NCI-H1105 treated with DMSO at 0.1 percent for 48 hours (cell line): ENCODE measurements at places on chromosomes 3 and 15.

- no peak for DNase-seq
These were observed 1020.3 kb downstream of the NAALADL2 start for GRCh38 chr3:175879417-175879816.

- DNase-seq: no peak
These were observed 260.2 kb downstream of the TIGIT start for GRCh38 chr3:114553949-114554593.

- no peak for DNase-seq
These were observed 11.8 kb downstream of the INO80 start for GRCh38 chr15:41104234-41104633.

DNA sequence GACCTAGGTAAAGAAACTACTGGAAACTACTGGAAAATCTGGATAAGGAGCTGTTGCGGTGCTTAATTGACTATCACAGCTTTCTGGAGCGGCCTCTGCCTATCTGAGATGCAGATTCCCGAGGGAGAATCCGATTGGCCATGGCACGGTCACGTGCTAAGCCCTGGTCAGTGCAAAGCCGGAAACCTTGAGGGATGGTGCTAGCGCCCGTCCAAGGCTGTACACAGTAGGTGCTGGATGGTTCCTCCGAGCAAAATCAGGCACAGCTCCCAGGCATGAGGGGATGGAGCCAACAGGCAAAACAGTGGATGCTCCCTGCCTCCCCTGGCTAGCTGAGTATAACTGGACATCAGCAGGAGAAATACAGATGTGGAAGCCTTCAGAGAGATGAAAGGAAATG lies 238.7 kb upstream of the HES1 start:
- DNase-seq: no peak

- DNase-seq: no peak
These were observed 2.7 kb upstream of the MNS1 start for GRCh38 chr15:56467616-56468015.

- no peak for DNase-seq
These were observed 50.8 kb upstream of the TMEM108 start for GRCh38 chr3:132987396-132987795.

DNA sequence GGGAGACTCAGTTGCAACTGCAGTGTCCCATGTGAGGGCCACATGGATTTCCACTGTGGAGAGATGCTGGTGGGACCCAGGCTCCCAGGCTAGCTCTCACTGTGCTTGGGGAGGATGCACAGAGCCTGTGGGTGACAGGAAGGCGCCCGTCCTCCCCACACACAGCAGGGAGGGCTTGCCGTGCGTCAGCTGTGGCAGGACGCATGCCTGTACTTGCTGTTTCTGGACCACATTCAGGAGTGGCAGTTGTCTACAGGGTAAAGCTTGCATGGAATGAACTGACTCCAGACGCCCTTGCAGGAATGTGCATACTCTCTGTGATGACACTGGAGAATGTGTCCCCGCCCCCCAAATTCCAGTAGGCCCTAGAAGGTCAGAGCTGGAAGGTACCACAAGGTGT lies 63.8 kb upstream of the SNRPA1 start:
- no peak for DNase-seq
